ENCODE measurements at places on chromosomes 12 and 14.

GRCh38 chr12:18332173-18332572, 70.9 kb downstream of the PIK3C2G start:
- DNase-seq = no peak

DNA sequence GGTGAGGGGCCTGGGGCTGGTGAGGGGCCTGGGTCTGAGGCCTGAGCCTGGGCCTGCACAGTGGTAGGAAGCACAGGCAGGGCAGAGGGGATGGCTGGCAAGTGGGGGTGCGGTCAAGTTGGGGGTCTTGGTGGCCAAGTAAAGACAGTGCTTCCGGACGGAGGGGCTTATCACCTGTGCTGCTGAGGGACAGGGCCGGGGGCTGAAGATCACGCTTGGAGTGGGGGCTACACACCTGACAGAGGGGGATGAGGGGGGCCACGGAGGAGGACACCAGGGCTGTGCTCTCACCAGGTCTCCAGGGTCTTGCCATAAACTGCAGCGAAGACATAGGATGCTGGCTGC, 12.2 kb downstream of the TEDC1 start:
- DNase-seq = no peak

DNA sequence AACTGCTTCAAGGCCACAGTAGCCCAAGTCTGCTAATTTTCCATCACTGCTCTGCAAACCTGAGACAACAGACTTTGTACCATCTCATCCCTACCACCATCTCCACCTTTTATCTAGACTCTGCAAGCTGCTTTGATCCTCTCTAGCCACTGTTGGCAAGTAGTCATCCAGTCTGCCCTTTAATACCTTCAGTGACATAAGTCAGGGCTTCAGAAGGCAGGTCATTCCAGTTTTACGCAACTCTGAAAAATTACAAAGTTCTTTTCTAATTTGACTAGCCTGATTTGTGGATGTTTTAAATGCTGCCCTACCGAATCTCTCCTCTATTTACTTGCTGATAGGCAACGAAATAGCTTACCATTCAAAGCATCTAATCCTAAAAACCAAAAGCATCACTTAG, 2.8 kb downstream of the FERMT2 start:
- no peak for DNase-seq

DNA sequence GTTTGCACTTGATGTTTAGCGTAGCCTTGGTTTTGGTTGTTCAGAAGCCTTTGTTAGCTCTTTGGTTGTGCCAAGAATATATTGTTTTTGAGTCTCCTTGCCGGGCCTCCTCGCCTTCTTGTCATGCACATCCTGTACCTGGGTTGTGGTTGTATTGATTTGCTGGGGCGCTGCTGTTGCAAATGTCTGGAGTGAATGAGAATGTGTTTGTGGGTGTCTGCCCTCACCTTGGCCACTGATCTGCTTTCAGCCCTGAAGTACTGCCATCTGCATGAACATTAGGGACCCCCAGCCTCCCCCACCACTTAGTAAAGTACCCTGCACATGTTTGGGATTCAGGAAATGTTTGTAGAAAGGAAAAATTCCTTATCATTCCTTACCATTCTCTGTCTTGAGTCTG, 16.5 kb downstream of the PRKCH start:
- DNase-seq = peak; percentile 74

- DNase-seq = no peak
Observed at GRCh38 chr12:9134981-9135628, 19.4 kb upstream of the A2M start.

DNA sequence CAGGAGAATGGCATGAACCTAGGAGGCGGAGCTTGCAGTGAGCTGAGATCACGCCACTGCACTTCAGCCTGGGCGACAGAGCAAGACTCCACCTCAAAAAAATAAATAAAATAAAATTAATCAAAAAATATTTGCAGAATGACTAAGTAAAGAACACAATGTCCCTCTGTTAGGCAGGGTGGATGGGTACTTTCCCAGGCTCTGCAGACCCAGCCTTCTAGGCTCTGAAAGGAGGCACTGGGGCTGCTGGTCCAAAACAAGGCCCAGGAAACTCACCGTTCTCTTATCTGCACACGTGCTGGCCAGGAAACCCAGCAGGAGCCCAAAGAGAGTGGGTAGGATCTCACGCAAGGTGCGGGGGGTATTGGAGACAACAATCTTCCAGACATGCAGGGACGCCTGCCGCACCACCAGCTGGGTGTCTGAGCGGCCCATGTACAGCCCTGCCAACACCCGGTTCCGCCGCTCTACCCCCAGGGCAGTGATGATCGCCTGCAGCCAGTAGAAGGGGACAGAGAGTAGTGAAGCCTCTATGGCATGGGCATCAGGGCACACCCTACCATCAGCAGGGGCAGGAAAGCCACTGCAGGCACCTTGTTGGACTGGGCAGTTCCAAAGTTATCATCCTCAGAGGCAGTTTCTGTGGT, 25.8 kb upstream of the RAB35 start:
- no peak for DNase-seq

- no peak for DNase-seq
Observed at GRCh38 chr12:50533971-50534370, 29.2 kb downstream of the DIP2B start.

DNA sequence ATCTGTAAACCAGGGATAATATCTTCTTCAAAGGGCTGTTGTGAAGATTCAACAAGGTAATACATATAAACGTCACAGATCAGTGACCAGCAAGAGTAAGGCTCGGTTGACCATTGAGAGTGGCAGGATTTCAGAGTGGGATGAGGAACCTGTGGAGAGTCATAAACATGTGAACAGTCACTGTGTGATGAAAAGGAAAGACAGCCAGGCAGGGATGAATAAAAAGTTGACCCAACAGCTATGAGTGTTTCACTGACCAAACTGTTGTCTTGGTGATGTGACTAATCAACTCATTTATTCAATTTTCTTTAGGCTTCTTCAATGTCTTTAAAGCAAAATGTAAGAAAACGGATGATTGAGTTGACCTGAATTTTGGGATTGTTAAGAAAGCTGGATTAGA, 8.6 kb upstream of the FRMD6 start:
- no peak for DNase-seq

- DNase-seq = no peak
Observed at GRCh38 chr14:31138301-31138700, 69.3 kb downstream of the HECTD1 start.

GRCh38 chr12:110669193-110669502, 19.8 kb downstream of the HVCN1 start:
- no peak for DNase-seq

DNA sequence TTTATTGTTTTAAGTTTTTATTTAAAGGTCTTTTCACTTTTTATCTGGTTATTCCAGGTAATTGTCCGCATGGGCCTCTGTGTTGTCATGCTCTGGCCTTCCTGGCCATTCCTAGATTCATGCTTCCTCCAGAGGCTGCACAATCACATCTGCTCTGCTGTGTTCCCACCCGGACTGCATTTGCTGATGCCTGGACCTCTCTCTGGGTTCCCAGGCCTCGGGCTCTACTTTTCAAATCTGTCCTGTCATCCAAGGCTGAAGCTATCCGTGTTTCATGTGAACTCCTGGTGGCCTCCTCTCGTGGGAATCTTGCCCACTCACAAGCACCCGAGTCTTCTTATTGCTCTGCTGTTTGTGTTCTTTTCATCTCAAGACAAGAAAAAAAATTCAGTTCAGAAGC, 16.1 kb upstream of the VDR start:
- no peak for DNase-seq

- no peak for DNase-seq
Observed at GRCh38 chr12:39804479-39804878, 184.9 kb upstream of the ABCD2 start.

DNA sequence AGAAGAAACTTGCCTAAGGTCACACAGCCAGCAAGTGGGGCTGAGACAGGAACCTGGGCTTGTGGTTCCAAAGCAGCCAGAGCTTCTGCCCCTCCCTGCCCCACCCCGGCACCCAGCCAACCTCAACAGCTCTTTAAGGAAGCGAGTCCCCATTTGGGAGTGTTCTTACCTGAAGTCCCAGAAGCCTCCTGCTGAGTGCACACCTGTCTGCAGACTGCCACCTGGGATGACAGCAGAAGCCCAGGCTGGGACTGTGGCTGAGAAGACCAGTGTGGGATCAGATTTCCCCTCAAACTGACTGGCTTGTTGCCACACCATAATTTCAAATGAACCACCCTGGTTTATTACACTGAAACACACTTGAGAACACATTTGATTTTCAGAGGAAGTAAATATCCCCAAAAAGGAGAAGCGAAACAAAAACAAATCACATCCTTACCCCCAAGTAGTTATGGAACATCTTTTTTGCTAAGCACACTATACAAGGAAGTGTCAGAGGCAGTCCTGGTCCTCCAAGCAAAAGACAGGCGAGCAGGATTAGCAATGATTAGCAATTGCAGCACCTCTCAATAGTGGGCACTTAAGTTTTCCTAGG, 6.3 kb upstream of the RIN3 start:
- no peak for DNase-seq

GRCh38 chr12:130157998-130158753, 4.1 kb upstream of the FZD10 start:
- DNase-seq = no peak

- DNase-seq = no peak
Observed at GRCh38 chr14:98951031-98951430, 321.0 kb downstream of the BCL11B start.

DNA sequence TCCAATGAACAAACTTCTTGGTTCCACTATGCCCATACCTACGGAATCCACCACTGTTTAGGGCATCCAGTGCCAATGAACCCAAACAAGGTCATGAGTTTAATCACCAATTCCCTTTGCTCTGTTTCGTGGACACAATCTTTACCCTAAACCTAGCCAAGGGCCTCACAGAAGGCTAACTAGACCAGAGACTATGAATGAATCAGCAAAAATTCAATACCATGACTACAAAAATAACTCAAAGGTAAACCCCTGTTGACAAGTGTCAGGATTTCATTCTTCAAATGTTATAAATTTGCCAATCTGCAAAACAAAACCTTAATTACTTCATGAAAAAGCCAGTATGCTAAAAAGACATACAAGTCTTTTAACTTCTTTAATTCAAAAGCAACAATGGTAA, 96.7 kb downstream of the CEP128 start:
- DNase-seq = no peak

Measured in immature natural killer cell (primary cell).